T-helper 2 cell (primary cell): ENCODE measurements at places on chromosomes 3 and 15.
A peak's percentile ranks its signal among the peaks of the same experiment; 100 is the strongest.

DNA sequence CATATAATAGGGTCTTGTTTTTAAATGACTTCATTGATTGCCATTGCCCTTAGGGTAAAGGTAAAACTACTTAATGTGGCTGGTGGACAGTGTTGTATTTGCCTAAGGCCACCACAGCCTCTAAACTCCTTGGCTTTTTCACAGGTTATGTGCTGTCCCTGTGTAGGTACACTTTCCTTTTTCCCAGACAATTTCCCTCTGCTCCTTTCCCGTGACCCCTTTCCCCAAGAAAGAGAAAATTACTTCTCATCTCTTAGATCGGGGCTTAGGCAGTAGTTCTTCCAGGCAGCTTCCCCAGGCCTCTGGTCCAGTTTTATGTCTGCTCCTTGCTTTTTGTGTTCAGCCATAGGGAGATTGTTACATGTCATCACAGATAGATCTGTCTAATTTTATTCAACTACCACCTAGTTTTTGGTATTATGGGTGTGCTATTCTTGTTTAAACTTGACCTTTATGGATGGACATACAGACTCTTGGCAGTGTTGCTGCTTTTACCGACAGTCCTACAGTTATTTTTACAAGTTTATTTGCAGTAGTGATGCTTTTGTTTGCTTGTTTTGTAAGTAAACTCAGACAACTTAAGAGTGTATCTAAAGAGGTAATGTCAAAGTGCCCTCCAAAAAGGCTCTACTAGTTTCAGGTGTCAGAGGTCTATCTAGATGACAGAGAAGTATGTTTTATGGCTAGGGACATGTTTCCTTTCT is 20.5 kb upstream of the SCAANT1 start:
- DNase-seq, result no peak

- DNase-seq, result no peak
Observed at GRCh38 chr3:49119439-49119838, 1.2 kb downstream of the USP19 start.

DNA sequence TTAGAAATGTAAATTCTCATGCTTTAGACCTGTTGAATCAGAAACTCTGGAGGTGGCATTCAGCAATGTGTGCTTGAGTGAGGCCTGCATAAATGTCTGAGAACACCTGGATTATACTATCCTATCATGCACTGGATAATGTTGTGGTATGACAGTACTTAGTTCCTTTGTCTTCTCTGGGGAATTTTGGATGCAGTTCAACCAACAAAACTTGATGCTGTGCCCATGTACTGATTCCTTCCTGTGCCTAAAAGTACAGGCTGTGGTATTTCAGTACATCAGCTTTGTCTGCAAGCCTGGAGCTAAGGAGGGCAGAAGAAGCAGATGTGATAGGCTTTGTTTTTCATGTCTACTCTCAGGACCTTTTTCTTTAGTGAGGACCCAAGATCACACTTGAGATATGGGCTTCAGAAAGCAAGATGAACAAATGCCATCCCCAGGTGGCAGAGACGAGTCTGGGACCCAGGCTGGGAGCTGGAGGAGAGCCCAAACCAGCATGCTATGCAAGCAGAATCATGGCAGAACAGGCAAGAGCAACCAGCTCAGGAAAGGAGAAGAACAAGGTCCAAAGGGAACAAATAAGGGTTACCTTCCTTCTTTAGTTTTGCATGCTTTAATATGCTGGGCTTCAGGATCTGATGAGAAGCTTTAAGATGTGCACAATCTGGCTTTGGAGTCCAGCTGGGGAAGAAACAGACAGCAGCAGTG is 124.7 kb downstream of the MYRIP start:
- no peak for DNase-seq

DNA sequence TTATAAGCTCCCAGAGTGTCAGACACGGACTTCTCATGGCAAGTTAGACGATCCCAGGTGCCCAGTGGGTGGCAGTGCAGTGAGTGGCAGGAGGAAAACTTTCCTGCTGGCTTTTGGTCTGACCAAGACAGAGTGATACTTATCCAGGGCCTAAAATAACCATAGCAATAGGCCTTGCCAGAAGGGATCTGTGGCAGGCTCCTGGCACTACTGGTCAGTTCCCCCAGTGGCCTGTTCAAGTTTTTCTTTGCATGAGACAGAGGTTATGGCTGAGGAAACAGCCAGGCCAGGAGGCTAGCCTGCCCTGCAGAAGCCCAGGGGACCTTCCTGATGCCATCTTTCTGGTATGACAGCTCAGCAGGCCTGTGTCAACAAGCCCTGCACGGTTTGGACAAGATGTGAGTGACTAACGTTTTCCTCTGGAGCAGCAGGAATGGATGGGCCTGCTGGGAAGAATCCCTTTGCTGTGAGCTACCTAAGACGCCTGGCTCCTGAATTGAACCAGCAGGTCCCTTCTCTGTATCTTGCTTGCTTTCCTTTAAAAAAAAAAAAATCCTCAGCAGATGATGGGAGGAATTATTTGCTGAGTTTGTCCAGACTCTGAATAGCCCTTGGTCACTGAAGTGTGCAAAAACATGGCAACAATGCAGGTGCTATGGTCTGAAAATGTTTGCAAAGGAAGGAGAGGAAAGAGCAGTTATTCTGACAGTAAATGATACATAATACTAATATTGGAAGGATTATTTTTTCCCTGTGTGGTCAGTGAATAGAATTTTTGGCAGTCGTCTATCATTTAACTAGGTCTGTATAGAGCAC is 18.0 kb downstream of the SCG5 start:
- DNase-seq, result no peak

GRCh38 chr15:86199467-86200145 is 119.9 kb downstream of the AGBL1 start:
- no peak for DNase-seq

- no peak for DNase-seq
Observed at GRCh38 chr3:160953686-160954085, 151.5 kb downstream of the B3GALNT1 start.

DNA sequence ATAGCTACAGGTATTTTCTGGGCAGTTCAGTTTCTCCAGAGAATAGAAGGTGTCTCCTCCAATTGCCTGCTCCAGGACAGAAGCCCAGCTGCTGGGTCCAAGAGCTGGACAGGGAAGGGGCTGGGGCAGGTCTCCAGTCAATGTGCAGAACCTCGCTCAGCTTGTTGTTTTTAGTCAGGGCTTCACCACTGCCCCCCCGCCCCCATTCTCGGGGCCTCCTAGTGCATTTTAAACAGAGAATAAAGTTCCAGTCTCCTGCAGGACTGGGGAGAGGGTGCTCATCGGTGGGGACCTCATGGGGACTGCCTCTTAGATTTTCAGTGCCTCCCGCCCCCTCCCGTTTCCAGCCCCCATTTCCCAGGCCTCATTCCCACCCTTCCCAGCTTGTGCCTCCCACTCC is 216.6 kb downstream of the XXYLT1 start:
- no peak for DNase-seq

- no peak for DNase-seq
Observed at GRCh38 chr15:54808321-54808720, 388.4 kb downstream of the RSL24D1 start.

- no peak for DNase-seq
Observed at GRCh38 chr3:192850451-192850981, 67.1 kb downstream of the MB21D2 start.

- DNase-seq, result no peak
Observed at GRCh38 chr15:35630532-35630931, 84.6 kb upstream of the DPH6 start.

GRCh38 chr3:140994316-140994715 is 52.7 kb downstream of the SLC25A36 start:
- DNase-seq, result no peak

- DNase-seq, result peak; percentile 9
Observed at GRCh38 chr3:112459750-112460149, 39.5 kb downstream of the BTLA start.

- no peak for DNase-seq
Observed at GRCh38 chr3:187212196-187212545, 14.9 kb downstream of the RTP1 start.

DNA sequence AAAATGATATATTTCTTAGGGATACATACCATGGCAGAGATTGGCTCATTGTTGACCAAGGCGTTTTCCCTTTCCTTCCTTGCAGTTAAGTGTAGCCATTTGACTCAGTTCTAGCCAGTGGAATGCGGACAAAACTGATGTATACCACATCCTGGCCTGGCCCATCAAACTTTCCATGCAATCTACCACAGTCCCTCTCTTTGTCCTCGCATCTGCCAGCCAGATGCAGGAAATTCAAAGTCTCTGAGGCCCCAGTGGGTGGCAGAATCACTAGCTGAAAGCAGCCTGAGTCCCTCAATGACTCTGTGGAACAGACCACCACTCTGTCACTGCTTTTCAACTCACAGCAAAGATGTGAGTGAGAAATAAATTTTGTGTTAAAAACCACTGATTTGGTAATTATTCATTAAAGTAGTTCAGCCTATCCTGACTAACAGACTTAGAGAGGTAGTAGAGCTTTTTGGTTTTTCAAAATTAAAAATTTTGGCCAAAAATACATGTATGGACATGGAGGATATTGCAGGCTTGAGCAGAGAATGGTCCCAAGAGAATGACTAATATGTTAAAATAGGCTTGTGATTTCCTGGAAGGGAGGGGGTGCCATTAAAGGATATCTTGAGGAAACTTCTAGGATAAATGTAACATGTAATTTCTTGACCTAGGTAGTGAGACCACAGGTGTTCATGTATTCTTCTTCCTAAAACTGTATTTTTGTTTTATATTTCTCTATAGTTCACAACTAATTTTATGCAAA is 10.9 kb downstream of the LRRFIP2 start:
- DNase-seq, result no peak

GRCh38 chr15:36748366-36749115 is 169.1 kb downstream of the CDIN1 start:
- no peak for DNase-seq

GRCh38 chr3:39202094-39202493 is 9.7 kb upstream of the XIRP1 start:
- no peak for DNase-seq

DNA sequence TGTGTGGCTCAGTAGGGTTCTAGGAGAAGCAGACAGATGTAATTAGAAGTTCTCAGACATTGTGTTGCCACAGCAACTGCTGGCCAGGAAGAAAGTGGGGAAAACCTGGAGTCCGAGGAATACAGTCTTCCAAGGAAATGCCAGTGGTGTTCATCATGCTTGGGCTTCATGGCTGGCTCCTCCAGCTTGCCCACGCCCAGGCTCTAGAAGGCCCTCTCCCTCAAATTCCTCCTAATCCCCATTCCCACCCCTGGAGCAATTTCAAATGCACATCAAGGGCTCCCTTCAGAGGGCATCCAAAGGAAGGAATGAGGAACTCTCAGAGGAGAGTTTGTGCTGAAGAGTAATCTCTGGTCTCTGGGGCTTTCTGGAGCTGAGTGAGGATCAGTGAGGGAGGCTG is 21.9 kb downstream of the FSTL1 start:
- DNase-seq, result no peak

DNA sequence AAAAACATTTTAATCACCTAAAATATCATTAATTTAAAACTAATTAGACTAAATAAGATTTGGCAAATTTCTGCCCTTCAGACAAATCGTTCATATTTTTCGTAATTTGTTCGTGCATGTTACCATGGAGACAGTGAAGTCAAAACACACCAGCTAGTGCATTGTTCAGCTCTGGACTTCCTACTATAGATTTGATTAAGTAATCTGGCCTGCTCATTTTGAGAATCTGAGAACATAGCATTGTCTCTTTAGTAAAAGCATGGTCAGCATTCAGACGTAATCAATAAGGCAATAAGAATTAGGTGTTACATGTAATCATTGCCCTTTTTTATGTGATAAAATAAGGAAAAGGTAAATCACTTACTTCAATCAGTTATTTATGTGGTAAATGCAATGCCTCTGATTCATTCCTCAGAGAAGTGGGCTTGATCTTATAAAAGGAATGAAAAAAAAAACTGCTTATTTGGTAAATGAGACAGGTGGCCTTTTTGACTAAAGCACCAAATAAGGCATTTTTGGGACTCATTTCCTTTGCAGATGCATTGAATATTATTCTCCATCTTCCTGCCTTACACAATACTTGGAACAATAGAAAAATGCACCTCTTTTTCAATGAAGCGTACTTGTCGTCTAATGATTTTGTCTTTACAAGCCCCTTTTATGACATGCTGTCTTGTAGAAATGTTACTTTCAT is 84.5 kb upstream of the FNDC3B start:
- DNase-seq, result no peak

DNA sequence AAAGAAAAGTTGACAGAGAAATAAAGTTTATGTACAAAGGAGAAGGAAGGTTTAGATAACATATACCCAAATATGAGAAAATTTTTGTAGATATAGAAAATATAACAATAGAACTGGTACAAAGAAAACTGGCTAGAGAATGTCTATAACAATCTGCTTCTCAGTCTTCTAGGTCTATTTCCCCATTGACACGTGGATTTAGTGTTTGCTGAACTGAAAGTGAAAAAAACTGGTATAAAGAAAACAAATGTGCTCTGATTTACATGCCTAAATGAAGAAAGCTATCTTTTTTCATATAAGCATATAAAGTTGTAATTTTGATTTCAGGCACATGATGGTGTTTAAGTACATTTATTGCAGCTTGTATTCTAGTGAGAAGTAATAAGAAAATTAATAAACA is 9.8 kb downstream of the KCNMB2 start:
- DNase-seq, result no peak

- DNase-seq, result no peak
Observed at GRCh38 chr15:57146506-57147201, 228.2 kb downstream of the TCF12 start.

DNA sequence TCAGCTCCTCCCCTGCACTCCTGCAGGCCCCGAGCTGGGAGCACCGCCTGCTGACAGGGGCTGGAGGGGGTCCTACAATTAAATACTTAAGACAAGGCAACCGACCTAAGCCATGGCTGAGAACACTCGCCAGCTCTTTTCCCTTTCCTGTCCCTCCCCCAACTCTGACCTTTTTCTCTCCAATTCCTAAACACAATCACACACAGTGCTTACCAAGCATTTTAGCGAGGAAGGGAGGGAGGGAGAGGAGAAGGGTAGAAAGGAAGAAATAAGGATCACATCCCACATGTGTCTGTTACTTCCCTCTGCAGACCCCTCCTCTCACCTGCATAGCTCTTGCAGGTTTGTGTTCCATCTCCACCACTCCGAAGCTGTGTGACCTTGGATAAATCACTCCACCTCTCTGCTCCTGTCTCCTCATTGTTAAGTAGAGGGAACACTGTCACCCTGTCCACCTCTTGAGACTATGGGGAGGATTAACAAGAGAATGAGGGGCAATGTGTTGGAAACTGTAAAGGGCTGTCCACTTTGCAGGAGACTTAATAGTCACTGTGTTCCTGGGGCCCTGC is 63.6 kb downstream of the CYP11A1 start:
- no peak for DNase-seq

DNA sequence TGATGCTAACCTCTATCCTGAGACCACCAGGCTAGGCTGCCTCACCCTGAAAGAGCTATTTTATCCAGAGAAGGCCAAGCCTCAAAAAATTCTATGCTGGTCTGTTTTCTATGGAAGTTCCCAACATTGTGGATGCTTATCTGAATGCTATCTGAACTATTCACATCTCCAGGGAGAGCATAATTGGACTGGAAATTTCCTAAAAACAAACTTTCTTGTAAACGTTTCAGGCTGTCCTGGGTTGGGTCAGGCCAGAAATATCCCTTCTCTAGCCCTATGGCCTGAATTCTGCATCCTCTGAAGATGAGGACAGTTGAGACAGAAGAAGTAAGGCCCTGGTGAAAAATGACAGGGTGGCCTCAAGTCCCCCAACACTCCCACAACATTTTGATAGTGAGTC is 706.4 kb upstream of the NR2F2 start:
- DNase-seq, result no peak
